Neural crest cell (in vitro differentiated cells): ENCODE measurements at places on chromosomes 11 and 22. TPM values are rescaled to one million over a fixed set of nuclear protein-coding genes. Genes with fewer than 3 reads are reported as not detected.

Gene KCNC1
- total RNA-seq = 10.2 and 10.9 TPM in 2 replicates

Gene GRIK4
- total RNA-seq = 0.86 and 0.89 TPM in 2 replicates

Gene TSSK2
- total RNA-seq = not detected in 2 replicates

GRCh38 chr11:86575208-86575855 is 97.1 kb downstream of the ME3 start:
- H3K27me3 ChIP-seq = no peaks in the 10 kb centered on the region
- H3K4me1 ChIP-seq = peaks cover 6% of the 10 kb centered on the region
- no peaks in the 10 kb centered on the region for H3K36me3 ChIP-seq
- no peak for DNase-seq
- H3K27ac ChIP-seq = no peak overlapping the region
- no peak overlapping the region for H3K4me3 ChIP-seq

DNA sequence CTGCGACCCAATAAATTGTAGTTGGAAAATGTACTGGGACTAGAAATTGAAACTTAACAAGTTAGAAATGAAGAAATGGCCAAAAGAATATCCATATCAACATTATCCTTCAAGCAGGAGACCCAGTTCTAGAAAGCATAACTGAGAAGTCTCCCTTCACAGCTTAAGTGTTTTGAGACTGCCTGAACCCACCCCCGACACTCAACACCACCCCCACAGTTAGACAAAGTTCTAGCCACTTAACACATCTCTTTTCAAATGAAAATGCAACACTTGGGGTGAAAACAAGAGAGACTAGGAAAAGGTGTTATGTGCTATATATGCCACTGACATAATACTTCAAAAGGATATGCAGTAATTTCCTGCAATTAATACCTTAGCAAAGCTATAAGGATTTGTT is 184.5 kb downstream of the SOX6 start:
- H3K36me3 ChIP-seq = no peaks in the 10 kb centered on the region
- DNase-seq = no peak
- H3K4me1 ChIP-seq = peaks cover 21% of the 10 kb centered on the region
- H3K4me3 ChIP-seq = no peak overlapping the region

Gene UPK3A
- not detected in 2 replicates for total RNA-seq

- peaks cover 21% of the 10 kb centered on the region for H3K36me3 ChIP-seq
- H3K27me3 ChIP-seq = no peaks in the 10 kb centered on the region
- H3K27ac ChIP-seq = peak overlapping the region; percentile 1
- H3K4me1 ChIP-seq = peaks cover 32% of the 10 kb centered on the region
Observed at GRCh38 chr11:130088919-130089673, 19.4 kb downstream of the APLP2 start.

Gene SLC15A3
- total RNA-seq = 7.4 and 10.4 TPM in 2 replicates

- no peaks in the 10 kb centered on the region for H3K4me1 ChIP-seq
- no peak overlapping the region for H3K4me3 ChIP-seq
- no peaks in the 10 kb centered on the region for H3K36me3 ChIP-seq
- DNase-seq = no peak
Observed at GRCh38 chr11:69682221-69682620, 7.1 kb upstream of the LTO1 start.

Gene OR5P2
- total RNA-seq = not detected in 2 replicates

GRCh38 chr11:113182288-113182687 is 132.1 kb upstream of the TTC12 start:
- H3K27ac ChIP-seq = no peak overlapping the region
- DNase-seq = no peak
- H3K36me3 ChIP-seq = no peaks in the 10 kb centered on the region
- H3K4me3 ChIP-seq = no peak overlapping the region
- H3K4me1 ChIP-seq = peaks cover 17% of the 10 kb centered on the region

- H3K27ac ChIP-seq = no peak overlapping the region
- no peak overlapping the region for H3K4me3 ChIP-seq
- peaks cover 43% of the 10 kb centered on the region for H3K36me3 ChIP-seq
- DNase-seq = no peak
Observed at GRCh38 chr11:11929920-11930319, 78.5 kb downstream of the DKK3 start.

Gene SLC25A18
- 0.34 and 0.86 TPM in 2 replicates for total RNA-seq

DNA sequence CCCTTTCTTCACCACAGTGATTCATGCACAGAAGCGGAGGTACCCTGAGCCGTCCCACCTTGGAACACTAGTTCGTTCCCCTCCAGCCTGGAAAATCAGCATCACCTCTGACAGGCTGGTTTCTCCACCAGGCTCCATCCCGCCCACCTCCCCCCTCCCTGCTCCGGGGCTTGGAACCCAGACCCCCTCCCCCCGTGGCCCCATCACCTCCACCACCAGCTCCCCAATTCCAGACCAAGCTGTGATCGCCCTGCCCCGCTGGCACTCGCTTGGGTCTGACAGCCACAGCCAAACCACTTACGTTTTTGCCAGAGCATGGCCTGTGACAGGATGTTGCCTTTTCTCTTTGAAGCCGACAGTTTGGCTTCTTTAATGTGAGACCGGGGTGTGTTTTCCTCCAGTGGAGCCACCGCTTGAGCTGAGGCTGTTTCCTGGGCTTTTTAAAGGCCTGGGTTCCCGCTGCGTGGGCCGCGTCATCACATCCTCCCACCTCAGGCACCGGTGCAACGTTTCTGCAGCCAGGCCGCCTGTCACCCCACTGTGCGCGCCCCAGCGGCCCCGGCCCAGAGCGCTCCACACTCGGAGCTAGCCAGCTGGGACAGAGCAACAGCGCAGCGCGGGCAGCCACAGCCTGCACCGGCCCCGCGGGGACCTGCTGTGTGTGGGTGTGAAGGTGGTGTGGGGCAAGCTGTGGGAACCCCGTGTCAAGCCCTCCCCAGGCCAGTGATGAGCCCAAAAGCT is at the start of gene POU2AF1:
Gene POU2AF1 (minus strand): TSS at position 415 of the 741 bp plus-strand sequence. CDS start 98 bp downstream, at position 317.
- no peak within 1 kb of the TSS for H3K27ac ChIP-seq
- H3K27me3 ChIP-seq = peaks cover 3% of the 10 kb centered on the region
- DNase-seq = no peak
- peaks cover 9% of the 10 kb centered on the region for H3K4me1 ChIP-seq
- no peaks in the 10 kb centered on the region for H3K36me3 ChIP-seq

Gene P4HA3
- total RNA-seq = not detected in 2 replicates

GRCh38 chr11:20363149-20363499 is 390 bp upstream of the HTATIP2 start:
- H3K4me3 ChIP-seq = peak overlapping the region; percentile 81
- peaks cover 2% of the 10 kb centered on the region for H3K36me3 ChIP-seq
- no peak for DNase-seq
- H3K27me3 ChIP-seq = peaks cover 29% of the 10 kb centered on the region

GRCh38 chr11:47768101-47768612 is 1.0 kb upstream of the FNBP4 start:
- H3K27me3 ChIP-seq = no peaks in the 10 kb centered on the region
- H3K36me3 ChIP-seq = peaks cover 4% of the 10 kb centered on the region
- peak overlapping the region; percentile 100 for H3K27ac ChIP-seq
- DNase-seq = peak; percentile 39
- H3K4me1 ChIP-seq = peaks cover 33% of the 10 kb centered on the region

DNA sequence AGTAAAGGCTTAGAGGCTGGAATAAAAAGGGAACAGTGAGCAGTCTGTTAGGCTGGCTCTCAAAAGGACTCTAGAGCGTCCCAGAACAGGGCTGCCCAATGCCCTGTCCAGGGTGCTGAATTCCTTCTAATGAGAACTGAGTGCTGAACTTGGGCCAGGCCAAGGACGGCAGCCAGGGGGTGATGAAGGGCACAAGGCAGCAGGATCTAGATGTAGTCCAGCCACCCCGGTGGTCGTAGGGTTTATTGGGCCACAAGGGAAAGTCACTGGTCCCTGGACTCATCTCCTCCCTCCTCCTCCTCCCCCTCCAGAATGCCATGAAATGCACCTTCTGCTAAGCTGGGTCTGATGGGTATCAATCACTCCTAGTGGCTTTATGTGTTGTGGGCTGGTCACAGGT is 19.2 kb downstream of the NPTXR start:
- no peak overlapping the region for H3K4me3 ChIP-seq
- peaks cover 11% of the 10 kb centered on the region for H3K27me3 ChIP-seq
- peak; percentile 87 for DNase-seq
- peaks cover 14% of the 10 kb centered on the region for H3K4me1 ChIP-seq

- peak overlapping the region; percentile 61 for H3K4me3 ChIP-seq
- peak; percentile 63 for DNase-seq
- H3K27ac ChIP-seq = no peak overlapping the region
- H3K27me3 ChIP-seq = peaks cover 39% of the 10 kb centered on the region
- no peaks in the 10 kb centered on the region for H3K36me3 ChIP-seq
- H3K4me1 ChIP-seq = peaks cover 14% of the 10 kb centered on the region
Observed at GRCh38 chr11:127003260-127003981, 2.9 kb upstream of the KIRREL3 start.

GRCh38 chr22:50019316-50019715 is 6.8 kb upstream of the IL17REL start:
- H3K36me3 ChIP-seq = no peaks in the 10 kb centered on the region
- DNase-seq = no peak
- H3K27me3 ChIP-seq = peaks cover 32% of the 10 kb centered on the region
- H3K4me1 ChIP-seq = no peaks in the 10 kb centered on the region
- no peak overlapping the region for H3K4me3 ChIP-seq

Gene CCDC157
- 8.3 and 9.3 TPM in 2 replicates for total RNA-seq

Gene SOX10
- 279 and 293 TPM in 2 replicates for total RNA-seq

Gene DDI1
- not detected in 2 replicates for total RNA-seq

DNA sequence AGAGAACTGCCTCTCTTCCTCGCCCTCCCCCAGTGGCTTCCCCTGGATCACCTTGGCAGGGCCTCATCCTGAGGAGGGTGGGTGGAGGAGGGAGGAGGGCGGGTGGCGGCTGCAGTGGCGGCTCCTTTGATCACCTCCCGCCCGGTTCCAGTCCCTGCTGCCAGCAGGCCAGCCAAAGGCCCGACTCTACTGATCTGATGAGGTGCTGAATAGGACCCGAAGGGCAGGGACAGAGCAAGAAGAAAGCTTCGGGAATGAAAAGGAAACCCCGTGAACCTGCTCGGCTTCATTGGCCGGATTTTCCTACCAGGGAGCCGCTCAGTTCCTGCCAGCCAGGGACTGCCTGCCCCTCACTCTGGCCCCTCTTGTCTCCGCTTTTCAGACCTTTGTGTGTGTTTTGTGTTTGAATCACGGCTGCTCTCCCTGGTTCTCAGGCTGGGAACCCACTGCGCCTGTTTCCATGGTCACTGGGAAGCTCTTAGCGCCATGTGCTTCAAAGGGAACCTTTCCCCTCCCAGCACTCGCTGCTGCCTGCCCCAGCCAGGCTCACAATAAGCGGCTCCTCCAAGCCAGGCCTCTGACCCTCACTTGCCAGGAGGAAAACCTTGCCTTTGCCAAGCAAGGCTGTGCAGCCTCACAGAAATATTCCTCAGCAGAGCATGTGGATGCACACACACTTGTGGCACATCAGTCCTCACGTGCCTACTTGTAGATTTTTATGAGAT is 56.8 kb downstream of the C22orf31 start:
- peak overlapping the region; percentile 68 for H3K4me3 ChIP-seq
- peak; percentile 64 for DNase-seq
- H3K27me3 ChIP-seq = no peaks in the 10 kb centered on the region
- no peaks in the 10 kb centered on the region for H3K36me3 ChIP-seq
- peak overlapping the region; percentile 93 for H3K27ac ChIP-seq

GRCh38 chr22:43624144-43624998 is 187.7 kb downstream of the EFCAB6 start:
- H3K4me3 ChIP-seq = no peak overlapping the region
- H3K27ac ChIP-seq = no peak overlapping the region
- H3K36me3 ChIP-seq = peaks cover 2% of the 10 kb centered on the region
- H3K4me1 ChIP-seq = no peaks in the 10 kb centered on the region
- DNase-seq = no peak

- H3K36me3 ChIP-seq = peaks cover 8% of the 10 kb centered on the region
- H3K27me3 ChIP-seq = no peaks in the 10 kb centered on the region
- H3K4me1 ChIP-seq = peaks cover 17% of the 10 kb centered on the region
- no peak overlapping the region for H3K27ac ChIP-seq
- H3K4me3 ChIP-seq = no peak overlapping the region
Observed at GRCh38 chr11:12506404-12506921, 129.1 kb downstream of the PARVA start.

DNA sequence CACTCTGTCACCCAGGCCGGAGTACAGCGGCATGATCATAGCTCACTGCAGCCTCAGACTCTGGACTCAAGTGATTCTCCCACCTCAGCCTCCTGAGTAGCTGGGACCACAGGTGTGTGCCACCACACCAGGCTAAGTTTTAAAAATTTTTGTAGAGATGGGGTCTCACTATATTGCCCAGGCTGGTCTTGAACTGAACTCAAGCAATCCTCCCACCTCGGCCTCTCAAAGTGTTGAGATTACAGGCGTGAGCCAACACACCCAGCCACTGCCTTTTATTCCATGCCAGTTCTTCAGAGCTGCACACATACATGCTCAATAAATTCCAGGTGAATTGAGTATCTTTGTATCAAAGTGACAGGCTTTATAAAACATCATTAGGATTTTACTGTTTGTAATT is 2.4 kb upstream of the COPB1 start:
- no peak for DNase-seq
- H3K27ac ChIP-seq = no peak overlapping the region
- H3K27me3 ChIP-seq = no peaks in the 10 kb centered on the region
- H3K4me3 ChIP-seq = no peak overlapping the region
- peaks cover 31% of the 10 kb centered on the region for H3K4me1 ChIP-seq

GRCh38 chr11:83158357-83158786 is 1.4 kb downstream of the PCF11 start:
- peaks cover 35% of the 10 kb centered on the region for H3K4me1 ChIP-seq
- no peak for DNase-seq

GRCh38 chr11:46064221-46064620 is 57.0 kb downstream of the PHF21A start:
- H3K27me3 ChIP-seq = no peaks in the 10 kb centered on the region
- no peak for DNase-seq

GRCh38 chr22:36014546-36015074 is 14.0 kb downstream of the RBFOX2 start:
- no peaks in the 10 kb centered on the region for H3K27me3 ChIP-seq
- no peak overlapping the region for H3K4me3 ChIP-seq
- no peak overlapping the region for H3K27ac ChIP-seq

- H3K27me3 ChIP-seq = no peaks in the 10 kb centered on the region
- H3K4me1 ChIP-seq = no peaks in the 10 kb centered on the region
- H3K4me3 ChIP-seq = no peak overlapping the region
- no peak for DNase-seq
- H3K36me3 ChIP-seq = peaks cover 11% of the 10 kb centered on the region
Observed at GRCh38 chr11:78168539-78169477, 19.6 kb downstream of the KCTD21 start.

Gene C11orf87
- total RNA-seq = 0.20 and 0.21 TPM in 2 replicates

GRCh38 chr22:42271906-42272305 is 1.5 kb upstream of the TCF20 start:
- H3K36me3 ChIP-seq = no peaks in the 10 kb centered on the region
- H3K27me3 ChIP-seq = peaks cover 3% of the 10 kb centered on the region
- H3K4me3 ChIP-seq = peak overlapping the region; percentile 91
- no peak for DNase-seq
- peaks cover 42% of the 10 kb centered on the region for H3K4me1 ChIP-seq

GRCh38 chr22:38320605-38321402 is 3.6 kb upstream of the CSNK1E start:
- no peak overlapping the region for H3K27ac ChIP-seq
- H3K4me1 ChIP-seq = peaks cover 22% of the 10 kb centered on the region
- peak overlapping the region; percentile 57 for H3K4me3 ChIP-seq
- DNase-seq = no peak

Gene HBB
- not detected in 2 replicates for total RNA-seq

GRCh38 chr11:66850588-66851238 is 6.2 kb upstream of the LRFN4 start:
- H3K36me3 ChIP-seq = peaks cover 2% of the 10 kb centered on the region
- H3K4me1 ChIP-seq = peaks cover 6% of the 10 kb centered on the region
- no peak for DNase-seq
- H3K4me3 ChIP-seq = peak overlapping the region; percentile 79

Gene SPON1
- total RNA-seq = 12.2 and 13.2 TPM in 2 replicates

GRCh38 chr11:65719871-65720210 is 757 bp downstream of the RNASEH2C start:
- peaks cover 30% of the 10 kb centered on the region for H3K4me1 ChIP-seq
- peak overlapping the region; percentile 84 for H3K27ac ChIP-seq
- H3K4me3 ChIP-seq = peak overlapping the region; percentile 96
- H3K27me3 ChIP-seq = peaks cover 11% of the 10 kb centered on the region
- DNase-seq = no peak

Gene HDHD5
- 48.2 and 50.8 TPM in 2 replicates for total RNA-seq
